ENCODE measurements at places on chromosomes 16 and 17.

GRCh38 chr17:62868008-62868407 lies 59.9 kb upstream of the MARCHF10 start:
- no peak for DNase-seq

DNA sequence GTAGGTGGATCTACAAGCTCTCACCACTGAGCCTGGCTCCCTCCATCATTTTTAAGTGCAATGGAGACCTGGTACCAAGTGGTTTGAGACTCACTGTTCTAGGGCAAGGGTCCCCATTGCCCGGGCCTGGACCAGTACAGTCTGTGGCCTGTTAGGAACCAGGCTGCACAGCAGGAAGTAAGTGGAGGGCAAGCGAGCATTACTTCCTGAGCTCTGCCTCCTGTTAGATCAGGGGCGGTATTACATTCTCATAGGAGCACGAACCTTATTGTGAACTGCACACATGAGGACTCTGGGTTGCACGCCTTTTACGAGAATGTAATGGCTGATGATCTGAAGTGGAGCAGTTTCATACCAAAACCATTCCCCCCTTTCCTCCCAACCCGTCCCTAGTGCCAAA lies 6.8 kb upstream of the ZNF594 start:
- DNase-seq: no peak

- no peak for DNase-seq
Observed at GRCh38 chr16:67372664-67373063, 20.6 kb downstream of the TPPP3 start.

GRCh38 chr17:76726776-76727718 lies at the start of gene METTL23:
METTL23 (plus strand) TSS chr17:76726839; CDS start chr17:76729711, 2,872 bp downstream.
- DNase-seq: peak; percentile 88

- DNase-seq: no peak
Observed at GRCh38 chr17:63504261-63504660, 18.9 kb upstream of the KCNH6 start.

Data from astrocyte of the hippocampus (primary cell).